Subcutaneous preadipocyte (primary cell): ENCODE measurements at places on chromosomes 12 and 14. TPM values are rescaled to one million over a fixed set of nuclear protein-coding genes. Genes with fewer than 3 reads are reported as not detected.

The INSM2 gene
- total RNA-seq, result not detected in 2 replicates

The TIGAR gene
- total RNA-seq, result 5.5 and 9.0 TPM in 2 replicates

The IL23A gene
- 0.20 TPM in 1 of 2 replicates, not detected in the other for total RNA-seq

The IKBIP gene
- 54.0 and 55.5 TPM in 2 replicates for total RNA-seq

The PRICKLE1 gene
- 14.0 and 18.8 TPM in 2 replicates for total RNA-seq

The CACNA1C gene
- 5.1 and 9.6 TPM in 2 replicates for total RNA-seq

The BRI3BP gene
- total RNA-seq, result 4.0 and 10.0 TPM in 2 replicates

The GYS2 gene
- total RNA-seq, result not detected in 2 replicates
